ENCODE measurements at places on chromosomes 16 and 17.

- no peak for DNase-seq
Measured at GRCh38 chr17:81036197-81036941, 1.4 kb downstream of the BAIAP2 start.

DNA sequence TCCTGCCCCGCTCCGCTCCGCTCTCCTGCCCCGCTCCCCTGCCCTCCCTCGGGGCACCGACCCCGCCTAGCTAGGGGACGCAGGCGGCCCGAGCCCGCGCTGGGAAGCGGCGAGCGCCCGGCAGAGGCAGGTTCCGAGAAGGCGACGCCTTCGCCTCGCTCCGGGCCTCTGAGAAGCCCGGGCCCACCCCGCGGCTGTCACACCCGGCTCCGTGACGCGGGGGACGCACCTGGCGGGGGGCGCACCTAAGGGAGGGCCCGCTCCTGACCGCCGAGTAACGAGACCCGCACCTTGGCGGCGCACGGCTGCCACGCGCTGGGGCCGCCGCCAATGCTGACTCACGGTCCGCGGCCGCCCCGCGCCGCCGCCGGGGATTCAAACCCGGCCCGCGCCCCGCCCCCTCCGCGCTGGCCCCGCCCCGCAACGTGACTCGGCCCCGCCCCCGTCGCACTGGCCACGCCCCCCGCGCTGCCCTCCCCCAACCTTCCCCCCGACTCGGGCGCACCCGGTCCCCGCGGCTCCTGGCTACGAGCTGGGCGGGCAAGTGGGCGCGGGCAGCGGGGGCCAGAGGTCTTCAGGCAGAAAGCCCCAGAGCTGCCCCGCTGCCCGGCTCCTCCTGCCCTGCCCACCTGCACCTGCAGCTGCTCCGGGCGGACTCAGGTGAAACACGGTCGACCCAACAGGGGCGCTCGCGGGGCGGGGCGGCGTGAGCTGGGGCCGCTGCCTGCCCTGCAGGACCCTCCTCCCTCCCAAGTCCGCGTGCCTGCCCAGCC, 27.8 kb downstream of the GNPTG start:
- DNase-seq = peak; percentile 61

DNA sequence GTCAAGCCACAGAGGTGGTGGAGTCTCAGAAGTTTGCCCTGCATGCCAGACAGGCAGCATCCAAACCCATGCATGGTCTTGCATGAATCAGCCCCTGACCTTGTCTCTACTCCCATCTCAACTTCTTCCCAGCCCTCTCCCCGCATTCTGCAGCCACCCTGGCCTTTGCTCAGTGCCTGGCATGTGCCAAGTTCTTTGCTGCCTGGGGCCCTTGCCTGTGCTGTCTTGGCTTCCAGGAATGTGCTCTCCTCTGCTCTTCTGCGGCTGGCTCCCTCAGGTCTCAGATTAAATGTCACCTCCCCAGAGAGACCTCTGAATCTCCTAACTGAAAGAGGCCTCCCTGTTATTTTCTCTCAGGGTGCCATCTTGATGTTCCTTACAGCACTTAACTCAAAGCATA, 17.6 kb downstream of the DRC3 start:
- no peak for DNase-seq

DNA sequence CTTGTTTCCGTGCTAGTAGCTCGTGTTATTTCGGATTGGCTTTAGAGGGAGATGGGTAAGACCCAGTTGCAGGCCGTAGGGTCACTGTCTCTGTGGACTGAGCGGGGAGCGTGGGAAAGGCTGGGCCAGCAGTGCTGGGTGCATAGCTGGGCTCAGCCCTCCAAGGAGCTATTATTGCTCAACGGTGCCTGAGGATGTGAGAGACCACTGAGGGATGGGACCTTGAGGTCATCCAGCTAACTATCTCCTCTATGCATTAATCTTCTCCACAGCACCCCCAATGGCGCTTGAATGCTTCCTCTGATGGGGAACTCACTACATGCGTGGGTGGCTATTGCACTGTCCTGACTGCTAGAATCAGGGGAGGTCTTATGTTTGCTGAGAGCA, 126.1 kb upstream of the FOXF1 start:
- DNase-seq = no peak

- DNase-seq = peak; percentile 36
Measured at GRCh38 chr17:16873174-16874035, 98.5 kb downstream of the TNFRSF13B start.

DNA sequence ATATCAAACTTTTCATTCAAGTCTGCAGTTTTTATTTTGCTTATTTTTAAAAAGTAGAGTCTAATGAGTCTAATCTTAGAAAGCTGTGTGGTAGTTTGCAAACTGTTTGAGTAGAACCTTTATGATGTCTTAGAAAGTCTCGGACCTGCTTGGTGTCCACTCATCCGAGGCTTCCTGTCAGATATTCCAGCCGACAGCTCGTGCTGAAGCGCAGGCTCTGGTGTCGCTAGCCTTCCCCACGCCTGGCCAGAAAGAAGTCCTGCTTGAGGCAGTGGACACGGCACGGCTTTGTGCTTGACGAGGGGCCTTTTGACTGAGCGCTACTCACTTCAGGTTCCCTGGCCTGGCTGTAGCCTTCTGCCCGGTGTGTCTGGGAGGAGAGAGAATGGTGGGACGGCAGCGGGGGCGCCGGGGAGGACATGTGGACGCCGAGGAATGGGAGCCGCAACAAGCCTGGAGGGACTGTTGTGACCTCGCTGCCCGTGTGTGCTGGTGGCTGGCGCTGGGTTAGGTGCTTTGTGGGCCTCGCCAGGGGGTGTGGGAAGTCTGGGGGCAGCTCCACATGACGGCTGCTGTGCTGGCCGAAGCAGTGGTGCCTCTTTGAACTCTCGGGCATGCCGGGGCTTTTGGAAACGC, 33.5 kb downstream of the BANP start:
- no peak for DNase-seq

- no peak for DNase-seq
Measured at GRCh38 chr16:28188085-28188916, 23.5 kb downstream of the XPO6 start.

DNA sequence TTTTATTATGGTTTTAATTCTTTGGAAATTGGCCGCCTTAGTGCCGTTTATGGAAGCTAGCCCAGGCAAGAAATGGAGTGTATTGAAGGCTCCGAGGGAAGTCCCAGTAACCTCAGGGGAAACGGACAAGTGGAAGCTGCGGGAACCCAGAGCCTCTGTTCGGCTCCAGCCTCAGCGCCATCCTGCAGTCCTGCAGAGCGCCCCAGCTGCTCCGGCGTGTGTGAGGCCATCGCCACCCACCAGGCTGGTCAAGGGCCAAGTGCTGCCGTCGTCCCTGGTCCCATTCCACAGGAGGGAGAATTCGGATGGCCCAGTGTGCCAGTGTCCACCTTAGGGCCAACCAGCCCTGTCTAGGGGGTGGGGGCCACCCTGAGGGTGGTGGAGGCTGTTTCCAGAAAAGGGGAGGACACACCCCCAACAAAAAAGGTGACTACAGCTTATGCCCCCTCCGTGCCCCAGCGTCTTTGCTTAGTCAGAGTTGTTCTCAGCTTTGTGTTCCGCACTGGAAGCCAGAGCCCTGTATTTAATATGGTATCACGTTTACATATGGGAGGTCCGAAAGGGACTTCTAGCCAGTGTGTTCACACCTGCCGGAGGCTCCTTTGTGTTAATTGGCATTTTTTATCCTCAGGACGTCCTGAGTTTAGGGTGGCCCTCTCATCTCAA, 13.0 kb downstream of the MGRN1 start:
- no peak for DNase-seq

- no peak for DNase-seq
Measured at GRCh38 chr16:88459366-88460073, 6.4 kb downstream of the ZFPM1 start.

DNA sequence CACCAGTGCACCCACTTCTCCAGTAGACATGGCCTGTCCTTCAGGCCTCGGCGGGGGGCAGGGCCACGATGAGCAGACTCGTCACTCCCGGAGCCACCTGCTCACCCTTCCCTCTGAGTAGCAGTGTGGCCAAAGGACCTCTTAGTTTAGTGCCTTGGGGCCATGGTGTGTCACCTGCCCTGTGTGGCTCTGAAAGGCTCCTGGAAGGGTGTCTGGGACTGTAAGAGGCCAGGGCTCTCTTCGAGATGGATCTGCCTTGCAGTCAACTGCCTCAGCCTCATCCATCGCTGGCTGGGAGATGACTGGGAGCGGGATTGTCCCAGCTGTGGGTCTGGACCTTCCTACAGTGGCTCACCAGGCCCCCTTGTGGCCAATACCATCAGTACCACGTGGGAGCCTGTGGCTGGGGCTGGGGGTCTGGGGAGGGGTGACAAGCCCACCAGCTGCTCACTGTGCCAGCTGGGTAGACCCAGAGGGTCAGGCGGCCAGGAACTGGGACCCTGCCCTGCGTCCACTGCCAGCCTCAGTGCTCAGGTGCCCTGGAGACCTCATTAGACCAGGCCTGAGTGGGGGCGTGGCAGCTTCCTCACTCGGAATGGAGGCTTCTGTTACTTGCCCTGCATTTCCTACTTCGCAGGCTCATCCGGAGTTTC, 133.4 kb downstream of the OR1D5 start:
- no peak for DNase-seq

- no peak for DNase-seq
Measured at GRCh38 chr17:1077581-1077985, 80.7 kb downstream of the TIMM22 start.

GRCh38 chr17:80856863-80857755, 134.5 kb upstream of the CHMP6 start:
- DNase-seq = no peak

- no peak for DNase-seq
Measured at GRCh38 chr17:28090551-28090950, 48.1 kb downstream of the NLK start.

GRCh38 chr17:68205808-68206720, 41.8 kb upstream of the AMZ2 start:
- no peak for DNase-seq

DNA sequence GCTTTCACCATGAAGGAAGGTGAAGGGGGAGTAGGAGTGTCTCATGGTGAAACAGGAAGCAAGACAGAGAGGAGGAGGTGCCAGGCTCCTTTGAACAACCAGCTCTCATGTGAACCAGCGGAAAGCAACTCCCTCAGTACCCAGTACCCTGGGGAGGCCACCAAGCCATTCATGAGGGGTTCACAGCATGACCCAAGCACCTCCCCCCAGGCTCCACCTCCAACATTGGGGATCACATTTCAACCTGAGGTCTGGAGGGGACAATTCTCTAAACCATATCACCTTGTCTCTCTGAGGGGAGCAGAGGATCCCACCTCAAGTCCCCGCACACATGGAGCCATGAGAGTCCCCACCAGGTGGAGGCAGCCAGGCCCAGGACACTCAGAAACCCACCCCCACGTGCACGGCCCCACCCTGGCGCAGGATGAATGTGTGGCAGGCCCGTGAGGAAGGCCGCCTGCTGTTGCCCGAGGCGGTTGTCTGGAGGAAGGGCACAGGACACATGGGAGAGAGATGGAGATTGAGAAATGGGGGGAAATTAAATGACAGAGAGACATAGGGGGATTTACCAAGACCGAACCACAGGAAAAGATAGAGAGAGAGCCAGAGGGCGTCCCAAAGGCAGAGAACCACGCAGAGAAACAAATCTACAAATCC, 85.9 kb downstream of the TMEM132E start:
- DNase-seq = no peak

DNA sequence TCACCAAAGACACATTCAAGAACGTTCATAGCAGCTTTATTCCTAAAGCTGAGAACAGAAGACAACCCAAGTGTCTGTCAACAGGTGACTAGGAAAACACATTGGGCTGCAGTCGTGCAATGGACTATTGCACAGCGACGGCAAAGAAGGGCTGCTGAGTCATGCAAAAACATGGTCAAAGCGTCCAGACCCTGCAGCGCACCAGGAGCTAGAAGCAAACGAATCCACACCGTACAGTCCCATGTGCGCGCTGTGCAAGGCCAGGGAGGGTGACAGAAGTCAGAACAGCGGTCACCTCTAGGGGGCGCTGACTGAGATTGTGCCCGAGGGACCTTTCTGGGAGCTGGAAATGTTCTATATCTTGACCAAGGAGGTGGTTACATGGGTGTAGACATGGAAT, 266.4 kb downstream of the MAF start:
- no peak for DNase-seq

- no peak for DNase-seq
Measured at GRCh38 chr16:4272114-4272956, 488 bp downstream of the TFAP4 start.

DNA sequence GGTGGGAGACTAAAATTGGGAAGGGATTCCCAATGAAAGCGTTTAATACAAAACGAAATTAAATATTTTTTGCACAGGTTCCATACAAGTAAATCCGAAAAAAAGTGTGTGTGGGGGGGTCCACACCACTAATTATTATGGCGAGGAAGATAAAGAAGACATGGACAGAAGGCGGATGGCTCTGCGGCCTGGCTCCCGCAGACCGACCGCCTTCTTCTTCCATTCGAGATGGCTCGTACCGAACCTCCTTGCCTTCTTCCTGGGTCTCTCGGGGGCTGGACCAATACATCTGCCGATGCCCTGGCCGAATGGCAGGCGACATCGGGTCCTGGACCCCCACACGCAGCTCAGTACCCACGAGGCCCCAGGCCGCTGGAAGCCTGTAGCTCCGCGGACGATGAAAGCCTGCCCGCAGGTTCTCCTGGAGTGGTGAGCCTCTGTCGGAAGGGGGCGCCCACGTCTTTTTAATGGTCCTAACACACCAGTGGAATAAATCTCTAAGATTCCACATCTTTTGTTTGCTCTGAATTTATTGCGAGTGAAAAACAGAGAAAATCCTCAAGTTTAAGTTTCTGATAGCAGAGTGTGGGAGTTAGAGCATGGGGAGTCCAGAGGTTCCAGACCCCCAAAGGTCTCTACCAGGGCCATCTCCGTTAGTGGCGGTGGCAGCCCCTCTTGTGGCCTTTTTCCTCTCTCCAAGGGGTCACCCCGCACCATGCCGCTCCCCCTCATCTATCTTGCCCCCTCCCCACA, 1.4 kb downstream of the PRAC2 start:
- no peak for DNase-seq

Data from activated CD8-positive, alpha-beta memory T cell treated with anti-CD3 and anti-CD28 coated beads for 48 hours (primary cell).